ENCODE measurements at places on chromosomes 1 and 21.

GRCh38 chr21:37207441-37208009 is 59.6 kb downstream of the VPS26C start:
- DNase-seq, result no peak

DNA sequence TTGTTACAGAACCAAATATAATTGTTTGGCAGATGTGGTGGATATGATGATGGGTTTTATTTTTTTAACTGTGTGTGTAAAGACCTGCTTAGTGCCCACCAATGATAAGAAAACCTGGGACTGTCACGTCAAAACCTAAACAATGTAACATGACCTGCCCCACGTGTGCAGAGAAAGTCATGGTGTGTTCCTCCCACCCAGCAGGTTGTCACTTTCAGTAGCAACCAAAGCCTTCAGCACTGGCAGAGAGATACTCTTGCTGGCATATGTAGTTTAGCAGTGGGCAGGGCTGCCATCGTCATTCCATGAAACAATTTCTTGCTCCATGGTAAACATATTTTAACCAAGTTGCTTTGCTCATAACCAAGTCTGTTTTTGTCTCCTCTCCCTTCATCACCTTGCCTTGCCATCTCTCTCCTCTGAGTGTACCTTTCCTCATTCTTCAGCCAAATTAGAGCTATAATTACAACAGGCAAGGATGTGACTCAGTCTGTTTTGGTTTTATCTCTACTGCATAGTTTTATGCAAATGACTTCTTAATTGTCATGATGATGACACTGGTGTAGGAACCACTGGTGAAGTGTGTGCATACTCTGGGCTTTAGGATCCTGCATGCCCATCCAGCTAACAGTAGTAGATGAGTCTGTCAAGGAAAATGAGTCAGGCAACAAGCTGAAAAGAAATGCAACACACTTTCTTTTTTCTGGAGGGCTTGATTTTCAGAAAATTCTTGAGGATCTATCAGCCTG is 150.3 kb downstream of the EDEM3 start:
- DNase-seq, result no peak

- no peak for DNase-seq
Observed at GRCh38 chr1:156592910-156593660, 1.5 kb downstream of the NAXE start.

DNA sequence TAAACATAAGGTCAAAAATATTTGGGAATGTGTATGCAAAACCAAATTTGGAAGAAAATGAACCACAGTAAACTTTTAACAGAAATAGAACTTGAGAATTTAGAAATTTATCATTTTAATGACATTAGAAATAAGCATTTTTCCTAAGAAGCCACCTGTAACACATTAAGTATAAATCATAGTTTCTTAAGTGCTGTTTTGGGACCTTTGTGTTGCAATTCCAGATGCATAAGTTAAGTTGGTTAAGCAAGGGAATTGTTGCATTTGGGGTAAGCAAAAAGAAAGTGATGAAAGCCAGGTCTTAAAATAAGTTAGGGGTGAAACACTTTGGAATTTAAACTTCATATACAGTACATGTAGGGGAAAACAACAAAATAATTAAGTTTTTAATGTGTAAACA is 49.8 kb downstream of the CDKN2C start:
- no peak for DNase-seq

- no peak for DNase-seq
Observed at GRCh38 chr1:58994664-58995063, 210.8 kb upstream of the JUN start.

DNA sequence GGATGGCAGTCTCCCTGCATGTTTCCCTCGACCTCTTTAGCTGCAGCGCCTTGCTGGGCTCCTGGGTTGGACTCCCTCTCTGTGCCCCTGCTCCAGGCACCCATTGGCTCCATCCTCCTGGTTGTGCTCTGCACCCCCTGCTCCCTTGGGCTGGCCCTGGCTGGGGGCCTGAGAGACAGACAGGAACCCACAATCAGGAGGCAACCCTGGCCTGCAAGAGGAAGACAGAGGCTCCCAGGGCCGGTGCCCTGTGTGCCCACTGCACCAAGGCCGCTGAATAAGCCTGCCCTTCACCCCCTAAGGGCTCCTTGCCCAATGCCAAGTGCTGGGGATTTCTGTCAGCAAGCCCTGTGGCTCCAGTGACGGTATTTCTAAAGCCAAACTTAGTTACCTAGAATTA is 31.5 kb upstream of the LHX4 start:
- no peak for DNase-seq
